ENCODE measurements at places on chromosomes 1 and 21.

DNA sequence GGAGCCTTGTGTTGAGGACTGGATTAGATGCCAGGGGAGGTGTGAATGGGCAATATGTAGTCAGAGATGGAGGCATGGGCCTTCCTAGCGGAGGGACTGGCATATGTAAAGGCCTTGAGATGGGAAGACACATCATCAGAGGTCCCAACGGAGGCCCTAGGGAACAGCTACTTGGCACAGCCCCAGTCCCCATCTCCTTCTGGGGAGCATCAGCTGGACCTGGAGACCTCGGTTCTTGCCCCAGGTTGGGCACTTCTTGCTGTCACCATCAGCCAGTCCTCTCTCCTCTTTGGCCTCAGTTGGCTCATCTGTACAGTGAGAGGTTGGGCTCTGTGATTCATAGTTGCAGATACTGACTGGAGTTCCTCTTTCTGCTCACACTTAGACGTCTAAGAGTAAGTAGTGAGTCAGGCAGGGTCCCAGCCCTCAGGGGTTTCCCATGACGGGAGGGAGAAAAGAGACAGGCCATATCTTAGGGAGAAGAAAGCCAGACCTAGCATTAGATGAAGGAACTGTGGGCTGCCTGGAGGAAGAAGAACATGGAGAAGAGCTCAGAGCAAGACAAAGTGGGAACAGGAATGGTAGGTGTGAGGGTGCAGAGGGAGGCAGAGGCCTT, 3.4 kb upstream of the MARCKSL1 start:
- peaks cover 3% of the 10 kb centered on the region for H3K27me3 ChIP-seq
- H3K27ac ChIP-seq = no peak overlapping the region
- H3K4me3 ChIP-seq = no peak overlapping the region

DNA sequence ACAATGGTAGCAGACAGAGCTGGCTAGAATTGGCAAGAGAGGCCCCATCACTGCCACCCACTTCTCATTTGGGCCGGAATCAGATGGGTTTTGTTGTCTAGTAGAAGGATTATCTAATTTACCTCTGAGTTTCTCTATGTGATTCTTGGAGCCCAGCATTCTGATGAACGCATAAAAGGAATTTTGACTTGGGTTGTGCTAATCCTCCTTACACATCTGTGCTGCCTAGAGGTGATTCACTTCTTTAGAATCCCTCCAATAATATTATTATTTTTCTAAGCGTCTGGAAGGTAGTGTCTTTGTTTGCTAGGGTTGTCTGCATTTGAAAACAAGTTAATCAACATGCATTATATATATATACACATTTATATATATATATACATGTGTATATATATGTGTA, 118.1 kb downstream of the RUNX1 start:
- H3K27ac ChIP-seq = no peak overlapping the region
- H3K4me1 ChIP-seq = peaks cover 53% of the 10 kb centered on the region
- DNase-seq = no peak
- H3K27me3 ChIP-seq = no peaks in the 10 kb centered on the region

GRCh38 chr1:230127105-230128054, 60.3 kb downstream of the GALNT2 start:
- no peaks in the 10 kb centered on the region for H3K27me3 ChIP-seq
- peaks cover 57% of the 10 kb centered on the region for H3K4me1 ChIP-seq
- peak; percentile 69 for DNase-seq
- peak overlapping the region; percentile 34 for H3K4me3 ChIP-seq
- H3K36me3 ChIP-seq = peaks cover 3% of the 10 kb centered on the region

- H3K4me3 ChIP-seq = peak overlapping the region; percentile 81
- peaks cover 50% of the 10 kb centered on the region for H3K4me1 ChIP-seq
- DNase-seq = peak; percentile 60
- no peaks in the 10 kb centered on the region for H3K27me3 ChIP-seq
Measured at GRCh38 chr21:43866260-43866629, 1.2 kb downstream of the AGPAT3 start.

GRCh38 chr1:242623756-242624155, 99.3 kb upstream of the PLD5 start:
- no peak overlapping the region for H3K27ac ChIP-seq
- DNase-seq = no peak
- no peak overlapping the region for H3K4me3 ChIP-seq
- no peaks in the 10 kb centered on the region for H3K27me3 ChIP-seq

DNA sequence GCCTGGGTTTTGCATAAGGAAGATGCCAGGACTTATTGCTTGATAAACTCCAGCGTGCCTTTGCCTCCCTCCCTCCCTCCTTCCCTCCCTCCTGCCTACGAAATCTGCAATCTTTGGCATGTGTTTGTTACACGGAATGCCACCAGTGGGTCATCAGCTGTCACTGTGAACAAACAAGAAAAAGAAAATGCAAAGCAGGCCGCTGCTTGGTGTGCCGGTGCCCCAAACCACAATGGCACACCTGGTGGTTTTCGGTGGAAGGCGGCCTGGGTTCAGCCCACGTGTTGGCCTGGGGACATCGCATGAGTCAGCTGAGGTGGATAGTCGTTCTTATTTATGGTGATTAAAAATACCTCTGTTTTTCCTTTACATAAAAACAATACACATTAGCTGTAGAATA, 16.3 kb upstream of the IFNLR1 start:
- H3K36me3 ChIP-seq = no peaks in the 10 kb centered on the region
- H3K27ac ChIP-seq = no peak overlapping the region
- peaks cover 9% of the 10 kb centered on the region for H3K4me1 ChIP-seq
- DNase-seq = no peak

GRCh38 chr1:95276429-95276828, 42.4 kb downstream of the RWDD3 start:
- H3K4me1 ChIP-seq = no peaks in the 10 kb centered on the region
- no peak for DNase-seq
- no peak overlapping the region for H3K4me3 ChIP-seq
- H3K27me3 ChIP-seq = no peaks in the 10 kb centered on the region
- no peaks in the 10 kb centered on the region for H3K36me3 ChIP-seq

DNA sequence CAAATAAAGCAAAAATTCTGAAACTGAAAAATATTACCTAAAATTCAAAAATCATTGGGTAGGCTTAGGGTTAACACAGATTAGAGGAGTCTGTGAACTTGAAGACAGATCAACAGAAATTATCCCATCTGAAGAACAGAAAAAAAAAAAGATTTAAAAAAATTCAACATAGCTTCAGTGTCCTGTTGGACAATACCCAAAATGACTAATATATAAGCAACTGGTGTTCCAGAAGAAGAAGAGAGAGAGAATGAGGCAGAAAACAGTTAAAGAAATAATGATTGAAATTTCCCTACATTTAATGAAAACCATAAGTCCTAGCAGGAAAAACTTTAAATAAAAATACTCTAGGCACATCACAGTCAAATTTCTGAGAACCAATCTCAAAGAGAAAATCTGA, 31.5 kb downstream of the TMCO1 start:
- H3K27me3 ChIP-seq = no peaks in the 10 kb centered on the region
- DNase-seq = no peak
- H3K27ac ChIP-seq = no peak overlapping the region
- no peak overlapping the region for H3K4me3 ChIP-seq

All from activated CD8-positive, alpha-beta T cell treated with anti-CD3 and anti-CD28 coated beads, Interleukin-2, amount 10 ng/mL, durations not matched to agents 7 days and 5 days (primary cell).